ENCODE measurements at places on chromosomes 7 and 10.

DNA sequence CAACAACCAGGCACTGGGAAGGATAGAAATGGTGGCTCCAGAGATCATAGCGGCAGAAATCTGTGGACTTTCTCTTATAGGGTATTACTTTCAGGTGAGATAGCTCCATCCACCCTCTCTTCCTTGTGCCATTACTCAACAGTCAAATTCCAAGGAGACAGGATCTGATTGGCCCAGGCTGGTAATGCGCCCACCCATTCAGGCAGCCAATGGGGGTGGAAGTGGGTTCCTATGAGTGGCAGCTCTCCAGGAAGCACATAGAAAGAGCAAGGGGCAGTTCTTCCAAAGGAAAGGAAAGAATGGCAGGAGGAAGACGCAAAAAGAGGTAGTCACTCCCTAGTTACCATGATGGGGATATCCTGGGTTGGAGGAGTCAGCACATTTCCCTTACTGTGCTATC, 94.4 kb downstream of the STRA8 start:
- no peak for DNase-seq

GRCh38 chr10:102802920-102803534, 34.2 kb downstream of the CYP17A1 start:
- DNase-seq: no peak

- DNase-seq: no peak
These were observed 42.2 kb upstream of the SLC29A3 start for GRCh38 chr10:71276873-71277272.

GRCh38 chr7:22627136-22627535, 99.9 kb upstream of the IL6 start:
- DNase-seq: no peak

DNA sequence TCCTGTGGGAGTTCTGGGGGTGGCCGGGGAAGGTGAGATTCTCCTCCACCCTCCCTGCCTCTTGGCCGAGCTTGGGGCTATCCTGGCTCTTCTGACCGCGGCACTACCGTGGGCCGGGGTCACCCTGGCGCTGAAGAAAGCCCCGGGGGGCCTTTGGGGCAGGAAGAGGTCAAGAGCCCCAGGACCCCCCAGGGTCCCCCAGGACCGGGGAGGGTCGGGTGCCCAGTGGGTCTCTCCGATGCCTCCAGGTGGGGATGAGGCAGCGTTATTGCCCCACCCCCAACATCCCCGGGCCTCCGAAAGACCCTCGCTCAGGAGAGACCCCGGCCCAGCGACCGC, 439 bp upstream of the KNDC1 start:
- DNase-seq: no peak

GRCh38 chr7:135247746-135248471, 14.3 kb downstream of the STRA8 start:
- DNase-seq: no peak

- DNase-seq: no peak
These were observed 115.5 kb downstream of the INPP5A start for GRCh38 chr10:132652936-132653590.

GRCh38 chr7:146544748-146545147, 428.1 kb downstream of the CNTNAP2 start:
- no peak for DNase-seq

GRCh38 chr7:29139796-29140195, 6.5 kb downstream of the CPVL start:
- DNase-seq: no peak

GRCh38 chr10:99615426-99615825, 4.8 kb downstream of the SLC25A28 start:
- DNase-seq: no peak

DNA sequence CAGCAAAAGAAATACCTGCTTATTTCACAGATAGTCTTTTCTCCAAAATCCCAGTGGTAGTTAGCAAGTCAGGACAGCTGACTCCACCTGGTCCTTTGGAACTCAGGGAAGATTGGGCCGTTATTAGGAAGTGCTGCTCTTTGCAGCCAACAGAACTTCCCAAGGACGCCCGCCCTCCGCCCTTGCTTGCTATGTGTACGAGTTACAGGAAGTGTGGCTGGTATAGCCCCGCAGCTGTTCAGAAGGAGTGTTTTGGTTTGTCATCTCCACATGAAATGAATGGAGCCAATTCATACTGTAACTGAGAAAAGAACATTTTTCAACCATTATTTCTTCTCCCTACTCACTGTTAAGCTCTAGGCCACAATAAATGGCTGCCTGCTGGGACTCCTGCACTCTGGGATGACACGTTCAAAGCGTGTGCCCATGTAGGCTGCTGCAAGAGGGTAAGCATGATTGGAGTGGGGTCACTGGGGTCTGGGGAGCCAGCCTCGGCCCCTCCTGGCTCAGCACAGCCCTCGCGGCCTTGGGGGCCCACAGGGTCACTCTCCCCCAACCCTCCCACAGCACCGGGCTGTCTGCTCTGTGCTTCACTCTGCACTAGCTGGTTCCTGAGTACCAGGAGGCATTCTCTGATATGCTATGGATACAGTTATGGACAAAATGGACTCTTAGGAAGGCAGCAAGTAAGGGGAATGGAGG, 244.0 kb downstream of the EBF3 start:
- DNase-seq: no peak

DNA sequence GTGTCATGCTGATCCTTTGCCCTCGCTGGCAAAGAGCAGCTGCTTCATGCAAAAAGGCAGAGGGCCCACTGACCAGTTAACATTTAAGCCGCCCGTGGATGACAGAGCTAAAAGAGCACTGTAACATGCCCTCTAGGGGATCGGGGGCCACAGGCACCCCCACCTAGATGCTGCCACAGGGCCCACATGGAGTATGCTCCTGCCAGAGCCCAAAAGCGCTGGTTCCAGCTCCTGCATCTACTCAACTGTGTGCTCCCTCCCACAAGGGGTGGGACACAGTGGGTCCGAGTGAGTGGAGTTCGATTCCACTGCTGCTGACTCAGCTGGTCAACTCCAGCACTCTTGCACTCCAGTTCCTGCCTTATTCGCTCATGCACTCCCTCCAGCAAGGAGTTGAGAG, 199.8 kb upstream of the CNTNAP2 start:
- no peak for DNase-seq

DNA sequence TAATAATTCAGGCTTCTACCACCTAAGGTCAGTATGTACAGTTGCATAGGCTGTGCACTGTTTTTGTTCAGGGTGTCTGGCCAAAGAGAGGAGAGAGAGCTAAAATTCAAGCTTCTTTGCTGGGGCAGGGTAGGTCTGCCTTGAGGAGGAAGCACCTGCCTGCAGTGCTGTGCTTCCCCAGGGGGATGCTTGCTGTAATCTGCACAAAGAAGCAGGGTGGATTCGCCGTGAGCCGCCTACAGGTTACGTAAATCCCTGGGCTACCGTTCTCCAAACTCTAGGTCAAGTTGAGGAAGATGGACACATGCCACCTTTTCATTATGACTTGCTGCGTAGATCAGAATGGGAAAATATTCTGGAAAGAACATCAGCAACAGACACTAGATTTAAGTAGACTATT, 543.3 kb downstream of the TNS3 start:
- no peak for DNase-seq

DNA sequence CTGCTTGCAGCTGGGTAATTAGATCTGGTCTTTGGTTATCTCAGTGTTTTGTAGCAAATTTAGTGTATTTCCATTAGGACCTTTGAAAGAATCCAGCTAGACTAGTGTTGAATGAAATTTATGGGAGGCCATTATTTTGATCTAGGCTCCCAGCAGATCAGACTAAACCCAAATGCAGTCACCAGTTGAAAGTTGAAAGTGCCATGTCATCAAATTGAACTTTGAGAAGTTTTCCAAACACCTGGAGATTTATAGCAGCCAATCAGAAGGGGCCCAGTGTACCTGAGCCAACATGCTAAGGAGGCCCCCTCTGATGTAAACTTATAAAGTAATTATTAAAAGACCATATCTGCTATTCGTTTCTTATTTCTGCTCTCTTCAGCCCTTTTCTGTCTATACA, 11.3 kb upstream of the TMEM236 start:
- no peak for DNase-seq

DNA sequence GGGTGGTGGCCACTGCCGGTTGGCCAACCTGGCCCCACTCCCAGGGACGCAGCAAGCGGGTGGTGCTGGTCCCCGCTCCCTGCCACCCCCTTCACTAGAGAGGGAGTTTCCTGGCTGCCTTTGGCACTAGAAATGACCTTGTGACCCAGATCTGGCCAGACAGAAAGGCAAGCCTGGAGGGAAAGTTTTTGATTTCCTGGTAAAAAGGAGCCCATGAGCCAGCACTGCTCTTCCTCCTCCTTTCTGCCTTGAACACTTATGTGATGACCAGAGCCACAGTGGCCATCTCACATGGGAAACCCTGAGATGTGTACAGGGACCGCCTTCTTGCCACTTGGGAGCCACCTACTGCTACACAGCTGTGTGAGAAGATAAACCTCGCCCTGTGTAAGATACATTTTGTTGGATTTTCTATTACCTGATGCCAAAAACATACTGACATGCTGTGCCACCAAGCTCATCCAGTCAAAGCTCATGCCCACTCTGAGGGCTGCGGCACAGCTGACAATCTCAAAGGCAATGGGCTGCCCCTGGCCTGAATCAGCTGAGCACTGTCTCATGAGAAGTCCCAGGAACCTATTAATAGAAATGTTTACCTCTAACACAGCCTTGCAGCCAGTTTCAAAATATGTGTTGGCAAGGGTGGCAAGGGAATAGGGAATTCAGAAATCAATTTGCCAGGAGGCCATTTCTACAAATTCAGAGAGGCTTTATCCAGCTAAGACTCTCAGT, 94.0 kb downstream of the CYTH3 start:
- DNase-seq: no peak

GRCh38 chr10:52965938-52966401, 193.4 kb upstream of the MBL2 start:
- no peak for DNase-seq

- no peak for DNase-seq
These were observed 94.4 kb upstream of the SKAP2 start for GRCh38 chr7:26958834-26959233.

- DNase-seq: no peak
These were observed 30.1 kb downstream of the KCND2 start for GRCh38 chr7:120303105-120303504.

- no peak for DNase-seq
These were observed 471.7 kb upstream of the GHITM start for GRCh38 chr10:83667594-83667993.

DNA sequence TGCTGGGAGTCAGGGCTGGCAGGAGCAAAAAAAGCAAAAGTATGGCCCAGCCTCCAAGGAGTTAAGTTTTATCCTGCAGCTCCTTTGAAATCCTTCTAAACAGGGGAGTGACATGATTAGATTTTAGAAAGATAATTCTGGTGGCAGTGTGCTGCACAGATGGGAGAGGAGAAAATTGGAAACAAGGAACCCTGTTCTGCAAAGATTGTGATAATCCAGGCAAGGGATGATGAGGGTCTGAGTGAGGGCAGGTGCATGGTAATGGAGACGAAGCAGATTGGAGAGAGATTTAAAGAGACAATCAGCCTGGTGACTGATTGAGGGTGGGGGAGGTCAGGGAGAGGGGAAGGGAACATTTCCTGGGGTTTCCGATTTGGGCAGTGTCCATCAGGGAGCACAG, 444.7 kb upstream of the PODXL start:
- DNase-seq: no peak

- no peak for DNase-seq
These were observed 45.3 kb downstream of the DGKI start for GRCh38 chr7:137801491-137801890.

DNA sequence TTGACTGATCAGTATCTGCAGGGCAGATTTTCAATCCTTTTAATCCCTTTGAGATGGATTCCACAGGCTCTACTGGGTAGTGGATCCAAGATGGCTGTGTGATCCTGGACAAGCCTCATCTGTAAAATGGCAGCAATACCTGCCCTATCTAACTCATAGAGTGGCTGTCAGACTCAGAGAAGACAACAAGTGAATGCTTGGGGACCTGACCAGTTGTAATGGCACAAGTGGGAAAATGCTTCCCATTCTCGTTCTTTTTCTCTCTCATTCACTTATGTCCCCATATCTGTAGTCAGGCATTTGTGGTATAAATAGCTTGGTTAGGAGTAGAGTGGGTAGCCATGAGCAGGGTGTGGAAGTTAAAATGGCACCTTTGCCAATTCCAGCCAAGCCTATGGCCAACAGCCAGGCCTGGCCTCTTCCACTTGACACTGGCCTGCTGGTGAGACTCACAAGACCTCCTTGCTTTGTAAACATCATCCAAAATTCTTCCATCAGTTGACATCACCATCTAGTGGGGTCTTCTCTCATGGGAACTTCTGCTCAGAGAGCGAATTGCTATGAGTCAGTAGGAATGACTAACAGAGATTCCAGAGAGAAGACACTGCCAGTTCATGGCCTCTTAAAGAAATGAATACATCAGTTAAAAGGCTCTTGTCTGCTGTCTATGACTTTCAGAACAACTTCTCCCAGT, 150.1 kb downstream of the PLPP4 start:
- no peak for DNase-seq

GRCh38 chr10:58993480-58994221, 182.8 kb upstream of the PHYHIPL start:
- DNase-seq: no peak

- no peak for DNase-seq
These were observed 154.8 kb downstream of the CHN2 start for GRCh38 chr7:29349362-29349761.

DNA sequence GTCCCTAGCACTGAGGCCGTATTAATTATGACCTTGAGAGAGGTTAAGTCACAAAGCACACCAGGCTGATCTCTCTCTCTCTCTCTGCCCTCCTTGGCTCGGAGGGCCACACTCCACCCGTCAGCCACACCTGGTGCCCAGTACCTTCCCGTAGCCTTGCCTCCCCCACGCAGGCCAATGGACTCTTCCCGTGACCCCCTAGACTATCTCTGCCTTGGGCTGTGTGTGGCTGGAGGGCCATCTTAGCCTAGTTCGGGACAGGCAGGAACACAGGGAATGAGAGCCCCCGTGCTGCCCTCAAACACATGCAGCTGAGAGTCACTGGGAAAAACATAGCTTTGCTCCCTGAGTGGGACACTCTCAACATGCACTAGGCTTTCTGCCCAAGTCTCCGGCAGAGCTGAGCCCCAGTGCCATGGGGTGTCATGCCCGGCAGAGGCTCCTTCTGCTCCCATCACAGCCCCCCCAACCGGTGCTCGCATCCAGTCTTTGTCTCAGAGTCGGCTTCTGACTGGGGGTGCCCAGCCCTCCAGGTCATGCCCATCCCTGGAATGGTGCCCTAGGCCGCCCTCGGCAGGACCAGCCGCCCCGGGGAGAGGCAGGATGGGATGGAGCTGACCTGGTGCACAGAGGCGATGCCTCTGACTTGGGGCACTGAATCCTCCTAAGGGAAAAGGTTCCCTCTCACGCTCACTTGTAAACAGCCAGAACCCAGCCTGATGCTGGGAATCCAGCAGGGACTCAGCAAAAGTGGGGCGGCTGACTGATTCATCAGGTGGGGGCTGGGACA, 63.0 kb downstream of the TCERG1L start:
- no peak for DNase-seq
